ENCODE measurements at places on chromosomes 7 and 10.

GRCh38 chr7:73823873-73824592 is 6.8 kb upstream of the CLDN4 start:
- DNase-seq = no peak

- DNase-seq = no peak
These were observed 75.9 kb downstream of the FAM204A start for GRCh38 chr10:118266098-118266748.

DNA sequence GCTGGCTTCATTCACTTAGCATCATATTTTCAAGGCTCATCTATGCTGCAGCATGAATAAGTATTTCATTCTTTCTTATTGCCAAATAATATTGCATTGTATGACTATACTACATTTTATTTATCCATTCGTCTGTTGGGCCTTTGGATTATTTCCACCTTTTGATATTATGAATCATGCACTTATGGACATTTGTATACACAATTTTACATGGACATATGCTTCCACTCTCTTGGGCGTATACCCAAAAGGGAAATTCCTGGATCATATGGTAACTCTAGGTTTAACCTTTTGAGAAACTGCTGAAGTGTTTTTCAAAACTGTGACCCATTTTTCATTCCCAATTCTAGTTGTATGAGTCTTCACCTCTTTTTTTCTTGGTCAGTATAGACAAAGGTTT is 80.3 kb upstream of the GNAI1 start:
- DNase-seq = no peak

- DNase-seq = no peak
These were observed 31.9 kb downstream of the DUSP5 start for GRCh38 chr10:110529596-110530011.

DNA sequence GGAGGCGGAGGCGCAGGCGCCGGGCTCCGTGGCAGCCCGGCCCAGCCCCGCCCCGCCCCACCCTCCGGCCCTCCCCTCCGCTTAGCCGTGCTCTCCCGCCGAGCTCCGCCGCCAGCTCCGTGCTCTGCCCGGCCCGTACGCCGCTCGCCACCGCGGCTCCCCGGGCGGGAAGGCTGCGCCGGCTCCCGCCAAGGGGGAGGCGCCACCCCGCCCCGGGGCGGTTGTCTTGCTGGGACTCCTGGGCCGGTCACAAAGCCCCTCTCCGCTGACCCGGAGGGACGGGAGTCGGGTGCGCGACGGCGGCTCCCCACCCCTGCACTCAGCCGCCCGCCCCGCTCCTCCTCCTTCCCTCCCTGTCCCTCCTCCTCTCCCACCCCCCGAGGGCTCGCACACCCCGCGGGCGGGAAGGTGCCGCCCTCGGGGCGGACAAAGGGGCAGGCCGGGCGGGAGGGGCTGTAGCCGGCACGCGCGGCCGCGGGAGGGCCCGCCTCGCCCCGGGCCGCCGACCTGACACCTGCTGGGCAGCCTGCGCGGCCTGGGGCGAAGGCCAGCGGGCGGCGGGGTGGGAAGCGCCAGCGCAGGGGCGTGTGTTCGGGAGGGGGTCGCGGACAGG is 11.5 kb upstream of the SP8 start:
- DNase-seq = no peak

DNA sequence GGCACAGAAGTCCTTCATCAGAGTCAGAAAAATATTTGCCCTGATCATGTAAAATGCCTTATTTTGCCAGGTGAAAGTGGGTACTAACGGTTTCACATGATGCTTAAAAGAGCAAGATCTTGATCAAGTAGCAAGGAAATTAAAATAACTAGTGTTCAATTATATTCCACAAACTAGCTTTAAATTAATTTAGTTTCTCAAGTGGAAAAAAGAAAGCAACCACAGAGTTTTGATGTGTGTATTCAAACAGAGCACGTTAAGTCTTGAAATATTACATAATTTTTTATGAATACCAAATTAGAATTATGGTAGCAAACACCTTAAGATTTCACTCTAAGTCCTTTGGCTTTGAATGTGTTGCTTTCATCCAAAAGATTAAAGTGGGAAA is 47.3 kb downstream of the PIP4K2A start:
- no peak for DNase-seq

All from urinary bladder (tissue), 4 donors.